ENCODE measurements at places on chromosomes 7 and 10.

DNA sequence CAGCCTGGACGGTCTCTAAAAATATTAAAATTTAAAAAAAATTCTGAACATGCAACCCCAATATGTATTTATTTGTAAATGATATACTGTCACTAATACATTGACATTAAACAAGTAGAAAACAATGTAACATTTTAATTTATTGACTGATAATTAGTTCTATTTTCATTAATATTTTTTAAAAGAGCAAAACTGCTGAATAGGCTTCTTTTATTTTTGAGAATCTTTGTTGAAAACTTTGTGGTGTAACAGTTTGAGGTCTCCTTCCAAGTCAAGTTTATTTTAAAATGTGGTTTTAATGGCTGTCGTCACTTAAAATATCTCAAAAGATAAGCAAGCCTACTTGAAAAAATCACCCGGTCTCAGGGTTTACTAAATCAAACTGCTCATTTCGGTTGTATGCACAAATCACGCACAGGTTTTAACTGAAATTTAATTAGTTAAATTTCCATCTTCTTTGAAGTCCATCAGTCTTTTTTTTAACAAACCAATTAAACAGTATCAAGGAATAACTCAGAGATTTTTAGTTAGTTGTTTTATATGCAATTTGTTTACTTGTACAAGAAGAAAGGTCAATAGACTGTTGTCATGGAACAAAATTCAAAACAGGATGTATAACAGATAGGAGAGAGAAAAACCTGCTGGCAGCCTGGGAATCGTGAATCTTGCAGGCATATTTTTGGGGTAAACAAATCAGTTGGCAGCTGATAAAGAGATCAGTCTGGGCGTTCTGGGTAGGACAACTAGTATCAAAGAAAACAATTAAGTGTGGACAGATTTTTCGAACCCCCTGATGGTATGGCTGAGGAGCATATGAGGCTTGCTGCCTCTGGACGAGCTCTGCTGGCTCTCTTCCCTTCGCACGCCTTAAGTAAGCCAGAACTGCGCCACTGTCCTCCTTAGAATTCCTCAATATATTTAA, 9.7 kb upstream of the EDRF1 start:
- DNase-seq = no peak

DNA sequence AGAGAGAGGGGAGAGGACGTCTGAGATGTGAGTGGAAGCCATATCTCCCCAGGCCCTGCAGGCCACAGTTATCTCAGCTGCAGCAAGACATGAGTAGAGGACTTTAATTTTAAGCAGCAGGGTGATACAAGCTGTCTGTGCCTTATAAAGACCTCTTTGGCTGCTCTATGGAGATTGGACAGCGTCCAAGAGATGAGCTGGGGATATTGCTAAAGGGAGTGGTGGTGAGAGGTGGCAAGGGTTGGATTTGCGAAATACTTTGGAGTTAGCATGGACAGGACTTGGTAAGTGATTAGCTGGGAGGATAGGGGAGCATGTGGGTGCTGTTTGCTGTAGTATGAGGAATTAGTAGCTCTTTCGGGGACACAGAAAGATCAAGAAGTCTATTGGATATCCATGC, 191.8 kb downstream of the CACNB2 start:
- no peak for DNase-seq

GRCh38 chr10:104268405-104268712, 625 bp upstream of the GSTO2 start:
- no peak for DNase-seq

DNA sequence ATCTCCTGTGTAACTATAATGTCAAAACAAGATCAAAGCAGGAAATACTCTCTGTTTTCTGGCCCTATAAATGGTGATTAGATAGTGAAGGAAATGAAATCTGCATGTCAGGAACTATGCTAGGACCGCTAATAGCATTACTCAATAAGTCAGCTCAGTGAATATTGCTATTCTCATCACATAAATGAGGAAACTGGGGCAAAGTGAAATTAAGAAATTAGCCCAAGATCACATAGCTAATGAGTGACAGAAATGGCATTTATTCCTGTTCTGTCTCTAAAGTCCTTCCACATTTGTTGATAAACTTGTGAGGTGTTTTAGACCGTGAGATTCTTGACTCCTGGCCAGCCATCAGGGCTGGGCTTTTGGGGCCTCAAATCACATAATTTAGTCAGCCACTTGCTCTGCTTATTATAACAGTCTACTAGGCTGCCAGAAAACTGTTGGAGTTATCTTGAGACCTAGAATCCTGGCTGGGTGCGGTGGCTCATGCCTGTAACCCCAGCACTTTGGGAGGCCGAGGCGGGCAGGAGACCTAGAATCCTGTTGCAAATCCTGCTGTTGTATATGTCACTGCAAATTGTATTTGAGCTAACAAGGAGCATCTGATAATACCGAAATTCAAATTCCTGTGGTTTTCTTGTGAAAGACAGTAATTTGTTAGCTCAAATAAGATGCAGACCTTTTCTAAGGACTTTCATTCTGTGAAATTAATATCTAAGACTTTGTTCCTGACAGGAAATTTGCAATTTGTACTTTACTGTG, 66.5 kb upstream of the SHTN1 start:
- no peak for DNase-seq

DNA sequence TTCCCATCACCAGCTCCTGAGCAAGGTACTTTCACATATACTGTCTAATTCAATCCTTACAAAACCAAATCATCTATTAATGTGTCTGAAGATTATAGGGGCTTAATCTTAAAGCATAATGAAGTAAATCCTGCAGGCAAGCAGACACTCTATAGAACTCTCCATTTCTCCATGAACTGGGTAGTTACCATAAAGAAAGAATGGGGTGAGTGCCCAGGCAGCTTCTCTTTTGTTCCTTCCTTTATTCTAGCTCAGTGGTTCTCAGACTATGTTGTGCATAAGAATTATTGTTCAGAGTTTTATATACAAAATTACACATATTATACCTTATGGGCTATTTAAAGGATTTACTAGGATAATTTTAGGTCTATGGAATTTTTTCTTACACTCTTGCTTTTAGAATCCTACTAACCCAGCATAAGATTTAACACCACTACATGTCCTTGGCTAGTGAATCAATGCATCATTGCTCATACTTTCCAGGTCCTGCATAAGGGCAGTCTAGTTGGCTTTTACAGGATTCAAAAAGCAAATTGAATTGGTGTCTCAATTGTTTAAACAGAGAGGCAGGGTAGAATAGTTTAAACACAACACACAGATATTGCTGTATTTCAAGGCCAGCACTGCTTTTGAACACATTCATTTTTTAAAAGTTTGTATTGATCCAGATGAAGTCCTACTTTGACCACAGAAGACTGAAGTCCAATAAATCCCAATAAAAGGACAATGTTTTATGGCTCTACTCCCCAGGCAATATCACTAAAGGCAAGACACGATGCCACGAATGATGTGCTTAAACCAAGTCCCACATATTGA, 12.9 kb downstream of the SGCE start:
- no peak for DNase-seq

- DNase-seq = no peak
Observed at GRCh38 chr7:151427705-151428377, 12.1 kb downstream of the CRYGN start.

DNA sequence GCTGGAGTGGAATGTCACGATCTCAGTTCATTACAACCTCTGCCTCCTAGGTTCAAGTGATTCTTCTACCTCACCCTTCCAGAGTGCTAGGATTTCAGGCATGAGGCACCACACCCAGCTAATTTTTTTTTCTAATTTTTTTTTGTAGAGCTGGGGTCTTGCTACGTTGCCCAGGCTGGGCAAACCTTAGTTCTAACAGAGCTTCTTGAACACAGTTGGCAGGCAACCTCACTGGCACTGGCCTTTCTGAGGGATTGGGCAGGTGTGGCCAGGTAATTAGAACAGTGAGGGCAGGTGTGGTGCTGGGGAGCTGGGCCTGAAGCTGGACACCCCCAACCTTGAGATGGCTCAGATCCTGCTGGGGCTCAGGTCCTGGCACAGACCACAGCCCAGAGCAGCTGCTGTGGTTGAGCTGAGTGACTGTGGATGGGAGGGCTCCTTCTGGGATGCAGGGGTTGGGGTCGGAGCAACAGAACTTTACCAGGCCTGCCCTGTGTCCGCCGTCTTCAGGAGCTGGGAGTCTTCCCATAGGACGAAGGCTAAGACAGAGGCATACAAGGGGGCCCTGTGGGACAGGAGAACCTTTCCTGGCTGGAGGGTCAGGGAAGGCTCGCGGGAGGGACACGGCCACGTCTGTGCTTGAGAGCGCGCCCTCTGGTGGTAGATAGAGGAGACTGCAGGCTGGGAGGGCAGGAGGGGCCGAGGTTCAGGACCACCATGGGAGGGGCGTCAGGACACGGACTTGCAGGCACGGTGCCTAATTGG, 48.2 kb downstream of the COL26A1 start:
- peak; percentile 7 for DNase-seq

GRCh38 chr7:252216-252965, 37.6 kb upstream of the FOXL3 start:
- no peak for DNase-seq

Measured in stimulated activated CD8-positive, alpha-beta memory T cell treated with anti-CD3 and anti-CD28 coated beads, Interleukin-2, amount 100 ng/mL, for 1 hour (primary cell).